ENCODE measurements at places on chromosomes 6 and 20.

DNA sequence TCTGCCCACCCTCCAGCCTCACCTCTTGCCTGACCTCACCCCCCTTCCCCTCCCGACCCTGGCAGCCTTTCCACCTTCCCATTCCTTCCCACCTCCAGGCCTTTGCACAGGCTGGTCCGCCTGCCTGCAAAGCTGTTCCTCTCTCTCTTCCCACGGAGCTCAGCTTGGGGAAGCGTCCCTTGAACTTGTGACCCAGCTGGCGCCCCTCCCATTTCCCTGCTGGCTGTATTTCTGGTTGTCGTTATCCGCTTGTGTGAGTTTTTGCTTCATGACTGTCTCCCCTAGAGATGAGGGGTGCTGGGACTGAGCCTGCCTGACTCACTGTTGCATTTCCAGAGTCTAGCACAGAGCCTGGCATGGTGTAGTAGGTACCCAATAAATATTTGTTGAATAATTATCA, 32.5 kb downstream of the VSTM2L start:
- no peak for DNase-seq

GRCh38 chr6:168035098-168035660, 37.7 kb downstream of the KIF25 start:
- DNase-seq: peak; percentile 61

GRCh38 chr20:62818592-62819493, 2.0 kb downstream of the COL9A3 start:
- DNase-seq: peak; percentile 53

- peak; percentile 72 for DNase-seq
Observed at GRCh38 chr20:10578607-10579006, 95.2 kb downstream of the JAG1 start.

GRCh38 chr20:21839982-21840381, 134.5 kb downstream of the PAX1 start:
- DNase-seq: no peak

DNA sequence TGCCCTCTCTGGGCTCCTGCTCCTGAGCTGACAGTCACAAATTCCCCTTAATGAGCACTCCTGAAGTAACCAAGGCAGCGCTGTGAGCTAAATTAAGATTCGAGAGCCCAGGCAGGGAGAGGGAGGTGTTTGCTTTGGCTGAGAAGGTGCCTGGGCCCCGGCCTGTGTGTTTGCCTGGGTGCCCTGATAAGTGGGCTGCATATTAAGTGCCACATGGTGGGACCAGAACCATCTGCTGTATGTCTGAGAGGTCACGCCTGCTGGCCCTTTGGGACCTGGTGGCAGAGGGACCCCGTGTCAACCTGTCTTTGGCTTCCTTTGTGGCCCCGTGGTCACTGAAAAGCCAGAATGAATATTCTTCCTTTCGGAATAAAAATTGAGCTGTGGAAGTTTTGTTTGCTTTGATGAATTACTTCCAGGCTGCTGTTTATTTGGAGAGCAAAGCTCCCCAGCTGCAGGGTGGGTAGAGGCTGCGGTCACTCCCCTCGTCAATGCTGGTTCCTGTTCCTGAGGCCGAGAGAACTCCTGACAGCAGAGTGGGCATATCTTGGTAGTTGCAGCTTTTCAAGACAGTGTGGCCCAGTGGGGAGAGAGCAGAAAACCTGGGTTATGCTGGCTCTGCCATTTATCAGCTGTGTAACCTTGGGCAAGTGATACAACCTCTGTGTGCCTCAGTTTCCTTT, 17.5 kb upstream of the KCNK16 start:
- no peak for DNase-seq

GRCh38 chr6:164477101-164477500, 832.3 kb downstream of the C6orf118 start:
- no peak for DNase-seq

DNA sequence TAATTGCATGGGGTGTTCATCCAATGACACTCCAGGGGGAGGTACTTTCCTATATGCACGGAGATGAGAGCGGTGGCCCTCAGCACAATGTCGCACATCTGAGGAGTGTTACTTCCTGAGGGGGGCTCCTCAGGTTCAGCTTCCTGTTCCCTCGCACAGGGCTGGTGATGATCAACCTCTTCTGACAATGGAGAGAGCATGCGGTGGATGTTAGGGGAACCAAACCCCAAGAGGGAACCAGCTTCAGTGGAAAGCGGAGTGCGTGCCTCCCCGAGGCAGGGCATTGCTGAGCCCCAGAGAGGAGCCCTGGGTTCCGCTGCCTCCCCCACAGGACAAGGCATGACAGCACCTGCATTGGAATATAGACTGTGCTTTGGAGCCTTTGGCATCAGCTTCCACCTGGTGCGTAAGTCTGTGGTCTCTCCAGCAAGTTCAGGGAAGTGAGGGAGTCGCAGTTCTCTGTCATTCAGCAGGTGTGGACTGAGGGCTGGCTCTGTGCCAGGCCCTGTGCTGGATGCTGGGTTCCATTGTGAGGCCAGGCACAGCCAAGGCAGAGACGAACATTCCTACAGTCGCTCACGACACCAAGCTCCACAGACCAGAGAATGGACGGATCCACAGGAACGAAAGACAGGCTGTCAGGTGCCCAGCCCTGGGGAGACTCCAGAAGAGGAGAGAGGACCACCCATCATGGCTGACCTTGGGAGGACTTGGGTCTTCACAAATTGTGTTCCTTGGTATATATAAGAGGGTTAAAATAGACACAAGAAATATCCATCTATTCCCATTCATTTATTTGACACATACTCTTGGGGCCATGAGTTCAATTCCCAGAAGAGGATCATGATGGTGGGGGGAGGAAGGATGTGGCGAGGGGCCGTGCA, 3.9 kb upstream of the ZNF831 start:
- no peak for DNase-seq

- DNase-seq: no peak
Observed at GRCh38 chr20:61699495-61700374, 365.9 kb downstream of the TAF4 start.

- peak; percentile 45 for DNase-seq
Observed at GRCh38 chr6:151422981-151423380, 28.9 kb downstream of the RMND1 start.

DNA sequence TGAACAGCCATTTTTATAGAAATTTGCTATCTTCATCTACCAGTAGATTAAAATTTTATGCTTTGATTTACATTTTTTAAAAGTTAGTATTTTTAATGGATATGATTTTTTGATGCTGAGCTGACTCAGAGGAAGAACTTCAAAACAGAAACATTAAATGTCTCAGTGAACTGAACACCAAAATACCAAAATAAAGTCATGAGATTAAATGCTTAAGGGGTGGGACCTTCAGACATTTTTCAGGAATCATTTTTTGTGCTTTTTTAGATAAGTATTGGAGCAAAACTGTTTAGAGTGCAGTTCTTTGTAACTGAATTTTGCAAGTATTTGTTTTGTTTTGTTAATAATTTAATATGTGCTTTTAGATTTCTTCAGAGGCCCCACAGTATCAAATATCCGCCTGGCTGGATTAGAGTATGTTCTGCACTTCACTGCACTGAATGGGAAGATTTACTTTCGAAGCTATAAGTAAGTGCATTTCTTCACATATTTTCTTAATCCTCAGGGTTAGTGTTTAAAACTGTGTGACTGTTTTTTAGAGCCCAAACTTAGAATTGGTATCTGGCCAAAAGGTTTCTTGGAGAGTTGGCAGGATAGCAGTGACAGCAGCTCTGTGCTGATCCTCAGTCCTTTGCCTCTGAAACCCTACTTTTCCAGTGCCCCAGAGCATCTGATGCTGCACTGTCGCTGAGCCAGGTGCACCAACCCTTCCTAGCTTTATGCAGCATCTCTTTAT, 33.7 kb downstream of the RPF2 start:
- DNase-seq: peak; percentile 18

DNA sequence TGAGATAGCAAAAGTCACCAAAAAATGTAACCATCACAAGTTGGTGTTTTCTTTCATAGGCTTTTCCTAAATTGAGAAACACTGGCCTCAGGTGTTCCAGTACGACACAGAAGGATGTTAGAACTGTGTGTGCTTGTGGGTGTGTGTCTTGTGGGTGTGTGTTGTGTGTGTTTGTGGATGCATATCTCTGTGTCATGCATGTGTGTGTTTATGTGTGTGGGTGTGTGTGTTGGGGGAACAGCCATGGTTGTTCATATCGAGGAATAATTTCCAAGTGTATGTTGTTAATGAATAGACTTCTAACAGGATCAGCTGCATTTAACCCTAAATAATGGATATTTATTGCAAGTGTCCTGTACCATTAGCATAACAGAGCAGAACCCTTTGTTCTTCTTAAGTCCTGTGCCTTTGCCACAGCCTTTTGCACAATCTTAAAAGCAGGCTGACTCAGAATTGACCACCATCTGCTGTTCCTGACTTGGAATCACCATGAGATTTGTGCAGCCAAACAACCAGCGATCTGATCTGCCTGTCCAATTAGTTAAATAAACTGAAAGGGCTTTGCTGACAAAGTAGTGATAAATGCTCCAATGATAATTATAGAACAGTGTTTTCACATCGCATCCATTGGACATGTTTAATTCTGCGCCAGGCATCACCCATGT, 7.6 kb downstream of the CD93 start:
- peak; percentile 84 for DNase-seq

GRCh38 chr20:37928996-37929682, 26.2 kb downstream of the VSTM2L start:
- no peak for DNase-seq

- DNase-seq: peak; percentile 47
Observed at GRCh38 chr20:4227085-4227821, 211.9 kb upstream of the RNF24 start.

DNA sequence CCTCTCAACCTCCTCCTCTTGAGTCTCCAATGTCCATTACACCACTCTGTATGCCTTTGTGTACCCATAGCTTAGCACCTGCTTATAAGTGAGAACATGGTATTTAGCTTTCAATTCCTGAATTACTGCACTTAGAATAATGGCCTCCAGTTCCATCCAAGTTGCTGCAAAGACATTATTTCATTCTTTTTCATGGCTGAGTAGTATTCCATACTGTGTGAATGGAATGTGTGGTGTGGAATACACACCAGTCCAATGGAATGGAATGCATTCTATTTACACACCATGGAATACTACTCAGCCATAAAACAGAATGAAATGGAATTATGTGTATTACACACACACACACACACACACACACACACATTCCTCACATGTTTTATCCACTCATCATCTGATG, 116.1 kb downstream of the BACH2 start:
- no peak for DNase-seq

All from fibroblast of the aortic adventitia (primary cell).